Endodermal cell (in vitro differentiated cells): ENCODE measurements at places on chromosomes 7 and 10. TPM values are rescaled to one million over a fixed set of nuclear protein-coding genes. Genes with fewer than 3 reads are reported as not detected.

DNA sequence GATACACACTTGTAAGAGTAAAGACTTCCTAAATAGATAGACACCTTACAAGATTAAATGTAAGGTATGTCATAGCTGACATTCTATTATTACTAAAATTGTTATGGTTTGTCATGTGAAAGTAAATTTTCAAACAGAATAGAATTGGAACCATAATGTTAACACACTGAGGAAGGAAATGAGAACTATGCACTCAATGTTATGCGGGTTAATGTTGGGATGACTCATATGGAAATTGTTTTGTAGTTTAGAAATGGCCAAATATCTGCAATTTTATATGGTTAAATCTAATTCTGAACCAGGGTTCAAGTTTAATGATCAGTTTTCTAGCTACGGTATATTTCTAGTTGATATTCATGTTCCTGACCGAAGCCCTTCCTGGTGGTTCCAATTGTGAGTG, 214.2 kb upstream of the ADO start:
- DNase-seq: no peak
- no peaks in the 10 kb centered on the region for H3K27me3 ChIP-seq
- H3K27ac ChIP-seq: no peak overlapping the region
- H3K4me3 ChIP-seq: no peak overlapping the region

DNA sequence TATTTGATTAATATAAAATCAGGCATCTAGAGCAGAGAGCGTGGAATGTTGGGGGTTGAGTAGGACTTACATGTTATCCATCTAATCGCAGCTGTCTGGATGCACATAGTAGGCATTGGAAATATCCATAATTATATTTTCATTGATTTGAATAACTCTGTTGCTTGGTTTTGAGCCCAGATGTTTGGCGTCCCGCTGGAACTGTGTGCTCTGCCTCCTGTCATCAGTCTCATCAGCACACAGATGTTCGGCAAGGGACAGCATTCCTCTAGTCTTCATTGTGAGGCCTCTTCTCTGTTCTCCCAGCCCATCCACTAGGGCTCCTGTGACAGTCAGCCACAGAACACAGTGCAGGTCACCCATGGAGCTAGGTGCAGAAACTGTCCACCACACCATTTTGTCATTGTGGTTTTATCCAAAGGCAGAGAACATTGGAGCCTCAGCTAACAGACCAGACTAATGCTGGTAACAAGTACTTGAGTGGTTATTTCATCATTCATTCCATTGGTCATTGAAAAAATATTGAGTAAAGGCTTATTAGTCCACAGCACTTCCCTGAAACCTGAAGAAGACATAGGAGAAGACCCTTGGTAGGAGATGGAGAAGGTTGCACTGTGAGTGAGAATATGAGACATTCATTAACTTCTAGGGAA, 927.4 kb downstream of the LRMDA start:
- no peak overlapping the region for H3K4me3 ChIP-seq
- H3K27ac ChIP-seq: no peak overlapping the region
- H3K27me3 ChIP-seq: no peaks in the 10 kb centered on the region
- no peaks in the 10 kb centered on the region for H3K36me3 ChIP-seq
- peaks cover 4% of the 10 kb centered on the region for H3K4me1 ChIP-seq

DNA sequence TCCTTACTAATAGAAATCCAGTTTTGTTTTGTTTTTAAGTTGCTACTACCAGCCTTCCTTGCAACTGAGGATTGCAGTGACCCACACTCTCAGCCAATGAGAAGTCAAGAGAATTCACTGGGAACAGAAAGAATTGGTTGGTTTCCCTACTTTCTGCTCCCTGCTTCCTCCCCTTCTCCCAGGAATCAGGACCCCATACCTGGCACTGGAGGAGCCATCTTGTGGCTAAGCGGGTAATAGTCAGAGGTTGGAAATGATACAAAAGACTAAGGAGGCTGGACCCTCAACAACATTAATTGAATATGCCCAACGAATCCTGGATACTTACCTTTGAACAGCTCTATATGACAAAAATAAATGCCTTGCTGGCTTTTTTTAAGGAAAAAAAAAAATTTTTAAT, 6.3 kb downstream of the TMEM176A start:
- H3K27ac ChIP-seq: no peak overlapping the region
- no peaks in the 10 kb centered on the region for H3K36me3 ChIP-seq
- H3K4me1 ChIP-seq: no peaks in the 10 kb centered on the region
- H3K4me3 ChIP-seq: no peak overlapping the region
- peak; percentile 49 for DNase-seq
- peaks cover 37% of the 10 kb centered on the region for H3K27me3 ChIP-seq

DNA sequence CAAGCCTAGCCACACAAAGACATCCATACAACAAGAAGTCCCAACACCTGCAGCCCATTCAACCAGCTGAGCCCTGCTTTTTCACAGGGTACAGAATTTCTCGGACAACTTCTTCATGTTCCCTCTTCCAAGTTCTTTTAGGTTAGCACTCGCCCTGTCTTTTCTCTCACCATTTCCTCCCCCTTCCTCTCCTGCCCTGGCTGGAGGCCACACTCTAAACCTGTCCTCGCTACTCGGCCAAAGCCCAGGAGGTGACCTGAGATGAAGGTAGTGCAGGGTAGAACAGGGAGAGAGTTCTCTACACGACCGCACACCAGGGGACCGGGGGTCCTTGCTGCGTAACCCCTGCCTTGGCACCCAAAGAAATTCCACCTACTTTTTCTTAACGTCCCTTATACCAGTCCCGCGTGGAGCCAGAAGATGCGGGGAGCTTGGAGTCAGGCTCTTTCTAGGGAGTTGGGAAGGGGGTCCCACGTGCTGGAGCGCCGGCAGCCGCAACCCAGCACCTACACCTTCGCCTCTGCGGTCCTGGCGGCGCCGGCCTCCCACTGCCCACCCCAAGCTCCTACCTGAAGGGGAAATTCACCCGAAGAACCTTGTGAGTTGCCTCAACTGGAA, 16.0 kb upstream of the DLX6 start:
- H3K27ac ChIP-seq: no peak overlapping the region
- peaks cover 93% of the 10 kb centered on the region for H3K27me3 ChIP-seq
- no peak overlapping the region for H3K4me3 ChIP-seq
- DNase-seq: peak; percentile 74
- no peaks in the 10 kb centered on the region for H3K36me3 ChIP-seq

Gene FAM180A
- total RNA-seq: not detected in 2 replicates

Gene VAX1
- total RNA-seq: 3.2 and 4.0 TPM in 2 replicates

Gene FGF8
- total RNA-seq: 13.3 to 105 TPM (median 15.4 TPM) in 3 replicates

Gene SPDYE16
- not detected in 3 replicates for total RNA-seq

GRCh38 chr7:5607951-5608656, 173.4 kb downstream of the RNF216 start:
- H3K4me3 ChIP-seq: no peak overlapping the region
- no peaks in the 10 kb centered on the region for H3K27me3 ChIP-seq
- H3K4me1 ChIP-seq: no peaks in the 10 kb centered on the region
- H3K27ac ChIP-seq: peak overlapping the region; percentile 22
- peak; percentile 91 for DNase-seq

Gene LRIT1
- not detected in 3 replicates for total RNA-seq

Gene PAPOLB
- total RNA-seq: 0.93 to 1.2 TPM (median 0.94 TPM) in 3 replicates
